Lower lobe of right lung (tissue), 2 donors: ENCODE measurements at places on chromosomes 13 and 19.

- DNase-seq = no peak
Measured at GRCh38 chr13:44484562-44485138, 91.5 kb downstream of the TSC22D1 start.

DNA sequence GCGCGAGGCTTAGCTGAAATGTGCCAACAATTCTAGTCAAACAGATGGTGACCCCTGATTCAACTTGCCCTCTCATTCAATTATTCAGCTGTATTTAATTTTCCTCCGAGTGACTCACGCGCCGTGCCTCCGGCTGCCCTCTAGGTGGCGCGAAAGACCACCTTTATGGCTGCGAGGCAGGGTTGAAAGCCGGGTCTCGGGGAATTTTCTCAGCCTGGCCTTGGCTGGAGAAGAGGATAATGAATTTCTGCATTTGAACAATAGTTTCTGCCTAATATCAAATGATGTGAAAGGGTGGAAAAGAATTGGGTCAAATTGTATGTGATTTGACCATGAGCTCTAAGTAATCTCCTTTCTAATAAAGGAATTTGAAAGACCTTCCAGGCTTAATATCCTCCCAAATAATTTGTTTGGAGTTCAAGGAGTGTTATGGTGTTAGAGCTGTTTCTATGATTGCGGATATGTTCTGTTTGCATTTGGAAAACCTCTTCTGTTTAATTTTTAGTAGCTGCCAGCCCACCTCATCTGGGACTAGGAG is 310.9 kb downstream of the ZNF536 start:
- DNase-seq = peak; percentile 63

- no peak for DNase-seq
Measured at GRCh38 chr19:5692723-5693194, 2.7 kb downstream of the RPL36 start.

GRCh38 chr19:2827840-2828489 is 8.3 kb downstream of the ZNF554 start:
- no peak for DNase-seq

- no peak for DNase-seq
Measured at GRCh38 chr19:33688171-33688992, 66.6 kb downstream of the CHST8 start.

- DNase-seq = no peak
Measured at GRCh38 chr19:33385956-33386355, 12.4 kb downstream of the CEBPG start.

DNA sequence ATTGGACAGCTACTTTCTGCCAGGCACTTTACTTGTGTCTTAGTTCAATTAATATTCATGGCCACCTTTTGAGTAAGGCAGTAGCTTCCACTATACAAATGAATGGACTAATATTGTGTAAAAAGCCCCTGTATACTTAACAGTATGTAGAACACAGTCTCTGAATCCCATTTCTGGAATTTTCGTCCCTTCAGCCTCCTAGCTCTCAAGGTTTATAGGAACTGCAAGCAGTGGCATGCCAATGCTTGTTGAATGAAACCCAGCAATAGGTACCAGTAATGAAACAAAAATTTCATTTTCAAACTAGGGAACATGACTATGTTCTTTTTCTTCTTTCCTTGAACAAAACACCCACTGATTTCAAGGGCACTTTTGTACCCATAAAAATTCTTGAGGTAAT is 361.6 kb downstream of the TDRD3 start:
- no peak for DNase-seq

DNA sequence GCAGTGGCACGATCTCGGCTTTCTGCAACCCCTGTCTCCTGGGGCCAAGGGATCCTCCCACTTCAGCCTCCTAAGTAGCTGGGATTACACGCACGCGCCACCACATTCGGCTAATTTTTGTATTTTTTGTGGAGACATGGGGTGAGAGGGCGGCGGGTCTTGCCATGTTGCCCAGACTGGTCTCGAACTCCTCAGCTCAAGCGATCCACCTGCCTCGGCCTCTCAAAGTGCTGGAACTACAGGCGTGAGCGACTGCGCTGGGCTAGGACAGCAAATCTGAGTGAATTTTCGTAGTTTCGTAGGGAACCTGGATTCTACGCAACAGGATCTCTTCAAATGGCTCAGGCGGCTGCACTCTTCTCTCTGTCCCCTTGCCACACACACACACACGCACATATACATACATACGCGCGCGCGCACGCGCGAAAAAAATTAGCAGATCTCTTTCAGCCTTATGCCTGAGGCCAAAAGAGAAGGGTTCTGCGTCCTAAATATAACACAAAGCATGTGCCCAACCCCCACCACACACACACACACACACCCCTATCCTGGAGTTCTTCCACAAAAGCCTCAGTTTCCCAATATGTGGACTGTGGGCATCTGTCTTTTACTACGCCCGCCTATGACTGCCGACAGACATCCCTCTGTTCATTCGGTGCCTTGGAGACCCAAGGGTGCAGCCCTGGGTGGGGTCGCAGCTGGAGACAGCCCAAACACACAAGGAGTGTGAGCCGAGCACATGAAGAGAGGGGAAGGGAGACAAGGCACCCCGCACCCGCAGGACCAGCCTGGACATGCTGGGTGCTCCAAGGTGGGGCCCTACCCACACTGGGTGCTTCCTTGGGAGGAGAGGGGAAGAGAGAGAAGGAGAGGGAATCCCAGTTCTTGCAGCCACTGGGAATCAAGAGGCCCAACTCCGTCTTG is 616 bp downstream of the PINLYP start:
- peak; percentile 49 for DNase-seq

- no peak for DNase-seq
Measured at GRCh38 chr19:34844277-34844676, 71.3 kb upstream of the ZNF599 start.

- no peak for DNase-seq
Measured at GRCh38 chr13:111022886-111023285, 92.2 kb upstream of the ARHGEF7 start.

DNA sequence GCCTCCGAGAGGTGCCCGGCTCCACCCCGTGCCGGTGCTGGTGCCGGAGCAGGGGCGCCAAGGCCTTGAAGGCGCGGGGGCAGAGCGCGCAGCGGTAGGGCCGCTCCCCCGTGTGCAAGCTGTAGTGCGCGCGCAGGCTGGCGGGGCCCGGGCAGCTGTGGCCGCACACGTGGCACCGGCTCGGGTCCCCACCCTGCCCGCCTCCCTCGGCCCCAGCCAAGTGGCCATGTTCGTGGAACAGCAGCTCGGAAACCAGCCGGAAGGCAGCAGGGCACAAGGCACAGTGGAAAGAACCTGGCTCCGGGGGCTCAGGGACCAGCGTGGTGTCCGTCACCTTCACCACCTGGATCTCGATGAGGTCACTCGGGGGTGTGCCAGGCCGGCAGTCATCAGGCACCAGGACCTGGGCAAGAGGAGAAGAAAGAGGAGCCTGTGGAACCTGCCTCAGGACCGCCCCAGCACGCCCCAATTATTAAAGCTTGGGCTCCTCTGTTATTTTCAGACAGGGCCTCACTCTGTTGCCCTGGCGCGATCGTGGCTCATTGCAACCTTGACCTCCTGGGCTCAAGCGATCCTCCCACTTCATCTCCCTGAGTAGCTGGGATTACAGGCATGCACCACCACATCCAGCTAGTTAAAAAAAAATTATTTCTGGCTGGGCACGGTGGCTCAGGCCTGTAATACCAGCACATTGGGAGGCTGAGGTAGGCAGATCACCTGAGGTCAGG is 2.0 kb downstream of the ZNF784 start:
- no peak for DNase-seq

DNA sequence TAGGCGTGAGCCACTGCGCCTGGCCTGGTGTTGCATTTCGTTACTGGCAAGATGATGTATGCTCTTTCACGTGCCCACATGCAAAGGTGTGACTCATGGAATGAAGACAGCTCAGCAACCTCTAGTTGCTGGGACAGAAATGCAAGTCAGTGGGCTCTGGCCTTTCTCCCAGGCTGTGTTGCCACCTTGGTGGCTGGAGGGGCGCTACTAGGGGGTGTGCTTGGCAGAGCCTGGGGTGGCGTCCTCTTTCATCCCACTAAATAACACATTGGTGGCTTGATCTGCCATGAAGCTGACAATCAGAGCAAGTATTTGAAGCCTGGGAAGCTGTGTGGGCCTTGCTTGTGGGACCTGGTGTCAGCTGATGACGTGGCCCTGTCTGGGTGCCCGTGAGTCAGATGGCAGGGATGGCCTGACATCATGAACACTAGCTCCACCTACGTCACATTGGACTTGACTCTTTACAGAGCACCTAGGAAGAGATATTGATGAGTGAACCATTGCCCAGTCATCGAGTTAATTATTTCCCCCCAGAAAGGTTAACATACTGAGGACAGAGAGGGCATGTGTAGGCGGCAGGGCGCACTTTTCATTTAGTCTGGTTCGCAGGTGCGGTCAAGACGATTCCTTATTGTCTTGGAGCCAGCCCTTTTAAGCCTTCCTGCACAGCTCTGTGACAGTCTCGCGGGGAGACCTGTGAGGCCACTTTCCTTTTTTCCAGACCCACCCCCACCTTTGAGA is 154.2 kb downstream of the TM9SF2 start:
- no peak for DNase-seq

DNA sequence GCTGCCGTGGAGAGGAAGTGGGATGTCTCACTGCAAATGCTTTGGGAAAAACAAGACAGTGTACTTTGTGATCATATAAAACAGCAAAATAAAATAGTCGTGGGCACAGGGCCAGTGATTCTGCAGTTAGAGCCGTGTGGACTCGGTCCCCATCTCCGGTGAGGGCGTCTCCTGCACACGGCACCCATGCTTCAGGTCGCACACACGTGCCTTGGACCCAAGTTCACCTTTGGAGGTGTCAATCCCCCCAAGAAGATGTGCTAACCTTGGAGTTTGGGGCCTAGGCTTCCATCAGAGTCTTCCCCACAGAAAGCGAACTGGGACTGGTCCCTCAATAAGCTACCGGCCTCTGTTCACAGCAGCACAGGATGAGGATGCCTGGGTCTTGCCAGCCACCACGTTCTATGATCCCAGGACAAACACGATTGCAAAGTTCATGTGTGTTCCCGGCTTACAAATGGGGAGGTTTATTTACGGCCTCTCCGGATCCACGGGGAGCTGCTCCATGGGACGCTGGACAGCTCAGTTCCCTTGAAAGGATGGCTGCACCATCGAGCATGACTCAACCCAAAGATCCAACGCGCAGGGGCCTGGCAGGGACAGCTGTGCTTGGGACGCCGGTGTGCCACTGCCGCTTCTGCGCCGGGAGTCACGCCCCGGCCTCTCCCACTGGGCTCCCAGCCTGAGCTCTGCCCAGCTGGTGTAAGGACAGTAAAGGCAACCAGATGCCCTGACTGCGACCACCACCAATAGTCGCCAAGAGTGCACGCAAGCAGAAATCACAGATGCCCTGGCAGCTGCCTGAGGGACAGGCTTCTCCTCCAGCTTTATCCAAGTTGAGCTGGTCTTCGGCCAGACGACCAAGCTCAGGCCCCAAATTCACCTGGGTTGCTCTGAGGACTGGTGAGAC is 8.6 kb downstream of the GAS6 start:
- peak; percentile 35 for DNase-seq

DNA sequence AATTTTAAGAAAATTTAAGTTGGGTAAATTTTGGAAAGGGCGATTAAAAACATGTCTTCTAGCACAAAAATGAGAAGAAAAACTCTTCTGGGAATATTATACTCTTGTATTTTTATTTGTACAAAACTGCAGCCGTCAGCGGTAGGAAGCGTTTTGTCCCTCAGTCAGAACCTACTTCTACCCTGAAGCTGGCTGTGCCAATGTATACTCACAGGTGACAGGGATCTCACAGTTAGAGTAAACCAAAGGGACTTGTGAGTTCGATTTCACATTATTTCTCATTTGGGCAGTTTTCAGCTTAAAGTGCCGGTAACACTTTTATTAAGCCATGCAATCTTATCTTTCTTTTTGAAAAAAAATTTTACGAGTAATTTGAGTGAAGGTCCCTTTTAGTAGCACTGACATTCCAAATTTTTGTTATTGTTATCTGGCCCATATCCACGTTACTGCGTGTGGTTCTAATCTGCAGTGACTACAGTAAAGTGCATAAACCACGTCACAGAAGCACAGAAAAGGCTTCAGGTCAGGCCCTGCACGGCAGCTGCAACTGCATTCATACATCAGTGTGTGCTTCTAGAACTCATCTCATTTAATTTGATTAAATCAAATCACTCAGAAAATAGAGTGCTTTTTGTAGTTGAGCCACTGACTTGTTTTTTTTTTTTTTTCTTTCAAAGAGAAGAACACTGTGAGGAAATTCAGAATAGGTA is 387.3 kb downstream of the LIG4 start:
- DNase-seq = no peak

- peak; percentile 74 for DNase-seq
Measured at GRCh38 chr19:54952591-54953344, 5.4 kb upstream of the NLRP7 start.

GRCh38 chr19:35431145-35431807 is 16.8 kb upstream of the FFAR2 start:
- no peak for DNase-seq

DNA sequence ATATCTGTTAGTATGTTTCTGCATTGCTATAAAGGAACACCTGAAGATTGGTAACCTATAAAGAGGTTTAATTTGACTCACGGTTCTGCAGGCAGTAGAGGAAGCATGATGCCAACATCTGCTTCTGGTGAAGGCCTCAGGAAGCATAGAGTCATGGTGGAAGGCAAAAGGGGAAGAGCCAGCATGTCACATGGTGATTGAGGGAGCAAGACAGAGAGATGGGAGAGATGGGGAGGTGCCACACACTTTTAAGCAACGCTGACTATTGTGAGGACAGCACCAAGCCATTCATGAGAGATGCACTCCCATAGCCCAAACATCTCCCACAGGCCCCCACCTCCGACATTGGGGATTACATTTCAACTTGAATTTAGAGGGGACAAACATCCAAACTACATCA is 32.8 kb downstream of the COG6 start:
- no peak for DNase-seq

DNA sequence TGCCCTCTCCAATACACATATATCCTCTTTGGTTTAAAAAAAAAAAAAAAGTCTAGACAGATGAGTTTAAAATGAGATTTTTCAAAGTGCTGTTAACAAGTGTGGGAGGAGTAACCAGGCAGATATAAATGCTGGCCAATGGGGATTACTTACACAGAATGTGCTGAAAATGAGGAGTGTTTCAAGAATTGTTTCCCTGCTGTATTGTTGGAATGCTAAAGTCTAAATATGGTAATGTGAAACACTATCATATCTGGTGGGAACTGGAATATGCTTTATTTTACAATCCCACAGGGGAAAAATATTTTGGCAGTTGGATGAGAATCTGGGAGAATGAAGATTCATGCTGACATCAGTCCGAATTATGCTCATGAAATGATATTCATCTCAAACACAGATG is 250.7 kb downstream of the DCT start:
- no peak for DNase-seq

DNA sequence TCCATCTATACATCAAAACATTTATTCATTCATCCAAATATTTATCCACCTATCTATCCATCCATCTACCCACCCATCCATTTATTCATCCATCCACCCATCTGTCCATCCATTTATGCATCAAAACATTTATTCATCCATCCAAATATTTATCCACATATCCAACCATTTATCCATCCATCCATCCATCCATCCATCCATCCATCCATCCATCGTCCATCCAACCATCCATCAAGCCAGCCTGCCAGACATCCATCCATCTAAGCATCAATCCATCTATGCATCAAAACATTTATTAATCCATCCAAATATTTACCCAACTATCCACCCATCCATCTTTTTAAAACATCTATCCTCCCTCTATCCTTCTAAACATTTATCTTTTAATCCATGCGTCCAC is 62.2 kb downstream of the UNC13A start:
- DNase-seq = no peak
